CD4-positive, alpha-beta T cell treated with Interleukin-1 beta for 1 hour (primary cell): ENCODE measurements at places on chromosomes 3 and 15.

- DNase-seq, result no peak
Observed at GRCh38 chr3:159792070-159792469, 196.6 kb upstream of the IL12A start.

DNA sequence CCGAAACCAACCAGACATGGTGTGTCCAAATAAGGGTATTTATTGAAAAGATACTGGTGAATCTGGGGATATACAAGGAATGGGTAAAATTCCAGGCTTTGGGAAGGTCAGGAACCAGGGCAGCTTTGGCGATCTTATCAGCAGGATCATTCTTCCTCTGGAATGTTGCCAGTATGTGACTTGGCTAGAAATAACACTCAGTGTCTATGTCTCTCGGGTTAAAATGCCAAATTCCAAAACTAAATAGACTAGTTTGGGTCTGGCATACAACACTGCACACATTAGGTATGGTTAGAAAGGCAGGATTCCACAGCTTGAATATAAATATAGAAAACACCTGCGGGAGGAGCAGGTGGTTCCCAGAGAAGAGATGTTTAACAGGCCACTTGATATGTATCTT lies 220.2 kb upstream of the CD96 start:
- no peak for DNase-seq

GRCh38 chr3:187889106-187889505 lies 143.8 kb upstream of the BCL6 start:
- DNase-seq, result no peak

DNA sequence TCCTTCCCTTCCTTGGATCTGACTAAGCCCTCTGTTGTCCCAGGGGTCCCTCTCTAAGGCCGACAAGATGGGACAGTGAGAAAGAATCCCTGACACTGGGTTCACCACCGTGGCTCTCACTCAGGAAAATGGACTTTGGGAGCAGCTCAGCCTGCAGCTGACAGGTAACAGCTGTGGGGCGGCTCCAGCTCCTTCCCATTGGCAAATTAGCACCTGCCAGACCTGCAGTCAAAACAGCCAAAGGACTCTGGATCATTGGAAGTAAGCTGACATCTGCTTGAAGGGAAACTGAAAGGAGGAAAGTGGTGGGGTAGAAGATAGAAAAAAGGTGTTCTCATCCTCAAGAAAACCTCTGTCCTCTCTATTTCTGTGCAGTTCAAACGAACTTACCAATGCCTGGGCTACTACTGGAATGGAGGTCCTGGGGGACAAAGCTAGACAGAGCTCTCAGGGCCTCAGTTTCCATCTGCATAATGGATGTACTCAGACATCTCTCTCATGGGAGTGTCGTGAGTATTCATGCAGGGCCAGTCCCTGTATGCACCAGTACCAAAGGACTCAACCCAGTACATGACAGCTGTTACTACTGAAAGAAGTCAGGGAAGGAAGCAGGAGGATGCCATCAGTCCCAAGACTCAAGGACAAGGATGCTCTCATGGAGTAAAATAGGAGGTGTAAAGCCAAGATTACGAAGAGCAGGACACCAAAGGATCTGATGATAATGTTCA lies 53.6 kb upstream of the DCLK3 start:
- DNase-seq, result no peak

DNA sequence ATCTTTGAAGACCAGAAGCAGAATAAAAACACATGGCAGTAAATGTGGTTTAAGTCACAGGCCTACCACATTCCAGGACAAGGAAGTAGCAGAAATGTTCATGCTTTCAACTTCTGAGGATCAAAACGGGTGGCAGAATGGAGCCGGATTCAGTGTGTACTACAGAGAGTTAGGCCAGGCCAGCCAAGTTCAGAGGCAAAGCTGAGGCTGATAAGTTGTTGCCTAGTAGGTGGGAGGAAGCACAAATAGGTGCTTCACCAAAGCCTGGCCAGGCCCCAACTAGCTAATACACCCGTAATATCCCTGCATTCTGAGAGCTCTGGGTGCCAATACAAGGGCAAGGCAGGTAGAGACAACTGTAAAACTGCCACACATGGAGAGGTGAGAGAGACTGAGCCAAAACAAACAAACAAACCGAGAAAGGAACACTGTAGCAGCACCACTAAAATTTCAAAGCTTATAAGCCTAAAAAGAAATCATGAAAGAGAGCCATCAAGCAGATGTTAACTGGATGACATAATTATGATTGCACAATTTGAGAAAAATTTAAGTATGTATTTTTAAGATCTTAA lies 156.4 kb upstream of the CBLB start:
- no peak for DNase-seq

DNA sequence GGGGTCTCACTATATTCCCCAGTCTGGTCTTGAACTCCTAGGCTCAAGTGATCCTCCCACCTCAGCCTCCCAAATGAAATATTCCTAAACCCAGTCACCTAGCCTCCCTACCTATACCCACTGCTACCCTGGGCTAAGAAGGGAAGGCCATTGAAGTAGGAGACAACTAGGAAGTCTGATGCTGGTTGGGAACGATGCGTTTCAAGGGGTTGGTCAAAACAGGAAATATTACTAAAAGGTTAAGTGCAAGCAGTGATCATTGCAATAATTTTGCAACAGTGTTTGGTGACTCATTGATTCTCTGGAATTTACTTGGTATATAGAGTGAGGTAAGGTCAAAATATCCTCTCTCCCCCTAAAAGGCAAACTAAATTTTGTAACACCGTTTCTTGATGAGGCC lies 4.6 kb upstream of the UQCRC1 start:
- no peak for DNase-seq

DNA sequence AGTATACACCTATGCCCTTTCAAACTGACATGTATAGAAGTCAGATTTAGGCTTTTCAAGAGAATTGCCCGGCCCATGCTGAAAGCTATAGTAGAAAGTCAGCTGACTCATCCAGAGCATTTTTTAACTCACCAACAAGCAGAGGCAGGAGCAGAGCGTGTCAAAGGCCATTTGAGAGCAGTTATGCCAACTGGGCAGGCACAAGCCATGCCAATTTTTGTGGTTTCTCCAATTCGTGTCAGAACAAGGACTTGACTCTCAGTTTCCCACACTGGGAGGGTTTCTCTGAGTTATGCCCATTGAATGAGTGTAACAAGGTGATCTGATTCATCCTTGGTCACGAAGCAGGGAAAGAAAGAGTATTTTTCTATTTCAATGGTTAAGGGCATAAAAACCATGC lies 403.3 kb upstream of the THBS1 start:
- DNase-seq, result no peak

GRCh38 chr3:141051443-141052200 lies 475 bp downstream of the SPSB4 start:
- no peak for DNase-seq

- DNase-seq, result peak; percentile 69
Observed at GRCh38 chr15:52730173-52730572, 51.0 kb upstream of the ATOSA start.

DNA sequence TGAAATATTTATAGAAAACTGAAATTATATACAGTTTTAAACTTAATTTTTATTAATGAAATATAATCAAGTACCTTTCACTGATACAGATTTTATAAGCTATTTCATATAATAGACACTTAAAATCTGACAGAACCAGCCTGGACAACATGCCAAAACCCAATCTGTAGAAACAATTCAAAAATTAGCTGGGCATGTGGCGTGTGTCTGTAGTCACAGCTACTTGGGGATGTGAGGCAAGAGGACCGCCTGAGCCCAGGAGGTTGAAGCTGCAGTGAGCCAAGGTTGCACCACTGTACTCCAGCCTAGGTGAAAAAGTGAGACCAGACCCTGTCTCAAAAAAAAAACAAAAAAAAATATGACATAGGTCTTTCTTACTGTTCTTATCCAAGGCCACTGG lies 238.3 kb upstream of the MANF start:
- DNase-seq, result no peak

DNA sequence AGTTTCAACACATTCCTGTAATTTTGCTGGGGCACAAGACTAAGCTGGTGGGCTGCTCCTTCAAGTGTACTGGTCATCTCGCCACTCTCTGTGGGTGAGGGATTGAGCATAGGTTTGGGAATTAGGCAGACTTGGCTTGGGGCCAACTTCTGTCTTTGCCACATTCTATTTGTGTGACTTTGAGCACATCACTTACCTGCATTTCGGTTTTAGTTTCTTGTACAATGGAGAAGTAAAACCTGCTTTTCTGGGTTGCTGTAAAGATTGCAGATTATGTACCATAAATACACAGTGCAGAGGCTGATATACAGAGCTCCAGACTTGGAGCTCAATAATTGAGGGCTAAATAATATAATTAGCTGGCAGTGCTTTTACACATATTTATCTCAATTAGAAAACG lies 162.1 kb downstream of the C3orf38 start:
- no peak for DNase-seq

DNA sequence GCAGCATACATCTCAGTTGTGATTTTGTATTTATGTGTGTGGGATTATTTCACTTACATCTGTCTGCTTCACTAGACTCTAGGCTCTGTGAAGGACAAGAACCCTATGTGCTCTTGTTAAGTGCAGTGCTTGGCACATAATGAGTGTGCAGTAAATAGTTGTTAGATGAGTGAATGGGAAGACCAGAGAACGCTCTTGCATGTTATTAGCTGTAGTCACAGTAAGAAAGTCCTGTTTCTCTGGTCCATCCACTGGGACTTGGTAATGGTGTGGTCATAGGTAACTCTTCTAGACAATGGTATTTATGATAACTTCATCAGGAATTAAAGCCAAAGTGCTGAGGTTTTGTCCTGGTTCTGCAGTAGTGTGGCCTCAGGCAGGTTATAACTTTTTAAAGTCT lies 1.4 kb upstream of the AQP9 start:
- DNase-seq, result no peak

GRCh38 chr3:40895109-40895508 lies 304.2 kb upstream of the CTNNB1 start:
- no peak for DNase-seq

- DNase-seq, result no peak
Observed at GRCh38 chr3:86921971-86922680, 68.8 kb downstream of the VGLL3 start.

DNA sequence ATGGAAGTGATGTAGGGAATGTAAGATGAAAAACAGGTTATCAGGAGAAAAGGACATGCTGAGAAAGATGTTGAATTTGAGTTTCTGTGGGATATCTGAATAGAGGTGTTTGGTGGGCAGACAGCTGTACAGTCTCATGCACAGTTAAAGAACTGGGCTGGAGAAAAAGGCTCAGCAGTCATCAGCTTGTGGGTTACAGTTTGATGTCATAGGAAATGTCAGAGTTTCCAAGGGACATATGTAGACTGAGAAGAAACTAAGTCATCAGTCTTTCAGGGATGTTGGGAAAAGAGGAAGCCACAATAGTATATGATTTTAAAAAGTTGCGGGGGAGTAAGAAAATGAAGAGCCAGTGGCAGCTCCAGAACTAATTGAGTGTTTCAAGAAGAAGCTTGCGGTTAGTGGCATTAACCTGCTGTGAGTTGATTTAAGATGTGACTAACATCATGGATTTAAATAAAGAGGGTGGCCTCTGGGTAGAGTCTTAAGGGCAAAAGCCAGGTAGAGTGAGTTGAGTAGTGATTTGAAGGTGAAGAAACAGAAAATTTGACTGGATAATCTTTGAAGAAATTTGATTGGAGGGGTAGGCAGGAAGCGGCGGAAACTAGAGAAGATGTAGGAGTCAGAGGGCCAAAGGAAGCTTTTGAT lies 24.6 kb downstream of the GORASP1 start:
- no peak for DNase-seq
